ENCODE measurements at places on chromosomes 2 and 18.

DNA sequence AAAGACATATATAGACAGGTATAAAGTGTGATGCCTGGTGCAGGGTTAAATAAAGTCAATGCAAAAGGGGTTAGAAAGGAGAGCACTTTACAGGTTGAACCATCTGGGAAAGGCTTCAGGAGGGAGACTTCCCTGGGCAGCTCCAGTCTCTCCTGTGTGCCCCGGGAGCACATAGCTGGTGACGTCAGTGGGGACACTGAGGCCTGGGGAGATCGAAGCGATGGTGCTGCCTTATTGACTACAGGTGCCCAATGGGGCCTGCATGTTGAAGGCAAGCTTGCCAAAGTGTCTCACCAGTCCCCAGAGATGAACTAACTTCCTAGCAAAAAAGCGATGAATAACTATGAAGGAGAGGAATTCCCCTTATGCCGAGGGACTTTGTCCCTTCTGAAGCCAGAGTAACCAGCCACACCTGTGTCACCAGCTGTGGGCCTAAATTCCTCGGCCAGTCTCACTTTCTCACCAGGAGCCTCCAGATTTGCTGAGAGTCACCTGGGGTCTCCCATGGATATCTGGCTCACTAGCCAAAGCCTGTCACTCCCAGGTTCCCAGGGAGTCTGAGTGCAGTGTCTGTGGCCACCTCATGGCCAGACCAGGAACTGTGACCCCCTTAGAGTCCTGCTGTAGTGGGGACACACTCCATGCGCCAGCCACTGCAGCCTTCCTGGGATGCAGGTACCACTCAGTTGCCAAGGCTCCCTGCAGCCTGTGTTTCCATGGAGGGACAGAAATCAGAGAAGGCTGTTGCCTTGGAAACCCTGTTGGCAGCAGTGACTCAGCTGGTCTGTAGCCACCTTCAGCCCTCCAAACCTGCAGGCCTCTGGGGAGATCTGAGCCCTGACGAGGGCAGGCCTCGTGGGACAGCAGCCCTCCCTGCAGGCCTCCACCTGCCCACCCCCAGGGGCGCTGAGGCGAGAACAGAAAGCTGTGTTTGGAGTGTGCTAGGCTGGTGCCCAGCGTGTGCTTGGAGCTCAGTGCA lies 128.7 kb downstream of the CTIF start:
- DNase-seq = no peak

DNA sequence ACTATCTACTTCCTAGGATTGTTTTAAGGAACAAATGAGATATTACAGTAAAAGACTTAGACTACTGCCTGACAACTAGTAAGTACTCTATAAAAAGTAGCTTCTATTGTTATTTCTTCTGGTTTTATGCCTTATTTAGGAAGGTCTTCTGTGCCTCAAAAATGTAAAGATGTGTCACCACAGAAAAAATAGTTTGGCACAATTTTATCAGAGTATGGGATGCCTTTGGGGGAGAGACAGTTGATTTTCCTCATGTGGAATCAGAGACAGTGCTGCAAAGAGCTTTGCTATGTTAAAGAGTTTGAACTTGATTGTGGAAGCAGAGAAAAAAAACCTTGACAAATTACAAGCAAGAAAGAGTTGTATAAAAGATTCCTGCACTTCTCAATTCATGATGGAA lies 98.4 kb downstream of the EHBP1 start:
- no peak for DNase-seq

GRCh38 chr2:159606287-159606686 lies 10.1 kb downstream of the BAZ2B start:
- no peak for DNase-seq

- no peak for DNase-seq
Measured at GRCh38 chr2:145530653-145531052, 1010.7 kb upstream of the ZEB2 start.

- DNase-seq = no peak
Measured at GRCh38 chr18:35460736-35461161, 37.0 kb downstream of the INO80C start.

GRCh38 chr18:58254873-58255511 lies 211.0 kb downstream of the NEDD4L start:
- DNase-seq = no peak

- no peak for DNase-seq
Measured at GRCh38 chr2:65000644-65001043, 11.4 kb downstream of the SLC1A4 start.

- no peak for DNase-seq
Measured at GRCh38 chr2:230678451-230678850, 34.2 kb upstream of the CAB39 start.

DNA sequence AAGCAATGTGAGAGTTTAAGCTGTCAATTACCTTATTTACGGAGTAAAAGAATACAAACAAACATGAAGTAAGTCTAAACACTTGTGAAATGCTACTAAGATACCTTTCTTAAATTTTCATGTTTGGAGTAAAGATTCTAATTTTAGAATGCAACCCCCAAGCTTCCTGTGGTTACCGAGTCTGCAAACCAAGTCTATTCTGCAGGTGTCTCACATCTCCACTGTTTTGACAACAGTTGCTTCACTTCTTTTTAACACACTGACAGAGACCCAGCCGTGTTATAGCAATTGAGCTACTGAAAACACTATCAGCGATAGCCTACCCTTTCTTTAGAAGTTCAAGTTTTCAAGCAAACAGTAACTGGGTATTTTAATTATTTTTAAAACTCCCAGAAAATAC lies 608.3 kb downstream of the ERBB4 start:
- peak; percentile 6 for DNase-seq

DNA sequence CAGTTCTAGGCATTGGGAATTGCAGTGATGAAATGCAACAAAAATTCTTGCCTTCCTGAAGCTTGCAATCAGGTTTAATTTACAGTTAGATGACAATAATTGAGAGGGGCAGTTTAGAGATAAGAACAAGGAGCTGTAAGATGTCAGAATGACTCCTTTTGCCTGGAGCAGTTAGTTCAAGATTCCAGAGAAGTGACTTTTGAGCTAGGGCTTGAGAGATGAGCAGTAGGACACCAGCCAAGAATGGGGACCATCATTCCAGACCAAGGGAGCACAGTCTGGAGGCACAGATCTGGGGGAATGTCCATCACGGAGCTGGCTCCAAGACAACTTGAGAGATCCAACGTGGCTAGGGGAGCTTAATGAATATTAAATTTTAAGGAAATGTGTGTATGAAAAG lies 26.8 kb downstream of the CACNB4 start:
- DNase-seq = no peak

DNA sequence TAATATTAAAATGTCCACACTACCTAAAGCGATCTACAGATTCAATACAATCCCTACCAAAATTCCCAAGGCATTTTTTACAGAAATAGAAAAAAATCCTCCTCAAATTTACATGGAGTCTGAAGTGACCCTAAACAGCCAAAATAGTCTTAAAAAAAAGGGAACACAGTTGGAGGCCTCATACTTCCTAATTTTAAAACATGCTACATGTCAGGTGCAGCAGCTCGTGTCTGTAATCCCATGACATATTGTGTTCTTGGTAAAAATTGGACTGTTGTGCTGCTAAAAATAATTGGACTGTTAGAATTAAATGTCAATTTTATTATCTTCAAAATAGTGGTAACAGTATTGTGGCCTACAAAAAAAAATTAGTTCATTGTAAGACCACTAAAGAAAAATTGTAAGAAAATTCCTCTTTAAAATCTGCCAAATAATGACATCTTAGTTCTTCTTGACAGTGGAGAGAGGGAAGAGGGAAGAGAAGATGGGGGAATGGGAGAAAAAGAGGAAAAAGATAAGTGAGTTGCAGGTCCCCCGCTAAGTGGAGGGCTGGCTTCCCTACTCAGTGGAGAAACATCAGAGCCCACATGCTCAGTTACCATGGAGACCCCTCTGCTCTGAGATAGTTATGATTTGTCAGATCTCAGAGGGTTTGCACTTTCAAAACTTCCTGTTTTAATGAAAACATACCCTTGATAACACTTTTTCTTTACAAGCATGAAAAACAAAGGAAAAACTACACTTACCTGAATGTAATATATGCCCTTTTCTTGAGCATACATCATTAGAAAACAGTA lies 46.5 kb downstream of the UNC50 start:
- no peak for DNase-seq

GRCh38 chr18:58158008-58158407 lies 114.0 kb downstream of the NEDD4L start:
- no peak for DNase-seq

GRCh38 chr2:58398406-58398805 lies 157.3 kb upstream of the FANCL start:
- DNase-seq = no peak

GRCh38 chr18:79971211-79971952 lies 6.9 kb downstream of the HSBP1L1 start:
- DNase-seq = no peak

GRCh38 chr2:128615571-128615970 lies 296.9 kb upstream of the HS6ST1 start:
- no peak for DNase-seq

- DNase-seq = no peak
Measured at GRCh38 chr2:13030606-13031005, 313.9 kb downstream of the TRIB2 start.

DNA sequence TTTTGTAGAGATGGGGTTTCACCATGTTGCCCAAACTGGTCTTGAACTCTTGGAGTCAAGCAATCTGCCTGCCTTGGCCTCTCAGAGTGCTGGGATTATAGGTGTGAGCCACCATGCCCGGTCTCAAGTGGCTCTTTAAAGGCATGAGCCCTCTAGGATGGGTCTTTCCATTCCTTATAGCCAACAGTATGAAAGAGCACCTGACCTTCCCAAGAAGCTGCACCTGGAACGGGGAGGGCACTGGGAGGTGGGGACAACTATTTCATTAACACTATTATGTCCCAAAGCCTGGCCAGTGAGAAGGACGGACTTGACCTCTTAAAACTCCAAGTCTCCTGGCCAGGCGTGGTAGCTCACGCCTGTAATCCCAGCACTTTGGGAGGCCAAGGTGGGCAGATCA lies 149.7 kb downstream of the ZFP36L2 start:
- DNase-seq = no peak

DNA sequence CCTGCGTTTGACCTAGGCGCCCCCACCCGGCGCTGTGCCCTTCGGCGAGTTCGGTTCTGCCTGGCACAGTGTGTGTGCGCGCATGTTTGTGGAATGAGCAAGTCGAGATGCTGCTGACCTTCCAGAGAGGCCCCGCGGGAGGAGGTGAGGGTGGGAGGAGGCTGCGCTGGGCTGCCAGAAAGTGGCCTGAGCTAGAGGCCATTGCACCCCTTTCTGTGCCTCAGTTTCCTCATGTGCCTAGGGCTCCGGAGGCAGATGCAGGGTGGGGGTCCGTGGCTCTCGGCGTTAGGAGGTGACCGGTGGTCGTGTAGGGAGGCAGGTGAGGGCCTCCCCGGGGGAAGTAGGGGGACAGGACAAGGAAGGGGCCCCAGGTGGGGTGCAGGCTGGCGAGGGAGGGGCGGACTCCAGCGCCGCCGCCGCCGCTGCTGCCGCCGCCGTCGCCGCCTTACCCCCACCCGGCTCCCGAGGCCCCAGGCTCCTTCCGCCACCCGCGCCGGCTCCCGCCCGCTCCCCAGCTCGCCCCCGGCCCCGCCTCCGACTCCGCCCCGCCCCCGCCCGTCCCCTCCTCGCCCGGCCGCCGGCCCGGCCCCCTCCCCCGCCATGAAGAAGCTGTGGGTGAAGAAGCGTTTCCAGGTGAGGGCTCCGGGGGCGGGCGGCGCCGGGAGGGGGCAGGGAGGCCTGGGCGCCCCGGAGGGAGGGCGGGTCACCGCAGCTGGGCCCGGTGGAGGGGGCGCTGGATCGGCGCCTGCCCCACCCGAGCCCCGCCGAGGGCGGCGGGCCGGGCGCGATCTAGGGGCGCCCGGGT lies 7.0 kb downstream of the SPEG start:
- peak; percentile 77 for DNase-seq

DNA sequence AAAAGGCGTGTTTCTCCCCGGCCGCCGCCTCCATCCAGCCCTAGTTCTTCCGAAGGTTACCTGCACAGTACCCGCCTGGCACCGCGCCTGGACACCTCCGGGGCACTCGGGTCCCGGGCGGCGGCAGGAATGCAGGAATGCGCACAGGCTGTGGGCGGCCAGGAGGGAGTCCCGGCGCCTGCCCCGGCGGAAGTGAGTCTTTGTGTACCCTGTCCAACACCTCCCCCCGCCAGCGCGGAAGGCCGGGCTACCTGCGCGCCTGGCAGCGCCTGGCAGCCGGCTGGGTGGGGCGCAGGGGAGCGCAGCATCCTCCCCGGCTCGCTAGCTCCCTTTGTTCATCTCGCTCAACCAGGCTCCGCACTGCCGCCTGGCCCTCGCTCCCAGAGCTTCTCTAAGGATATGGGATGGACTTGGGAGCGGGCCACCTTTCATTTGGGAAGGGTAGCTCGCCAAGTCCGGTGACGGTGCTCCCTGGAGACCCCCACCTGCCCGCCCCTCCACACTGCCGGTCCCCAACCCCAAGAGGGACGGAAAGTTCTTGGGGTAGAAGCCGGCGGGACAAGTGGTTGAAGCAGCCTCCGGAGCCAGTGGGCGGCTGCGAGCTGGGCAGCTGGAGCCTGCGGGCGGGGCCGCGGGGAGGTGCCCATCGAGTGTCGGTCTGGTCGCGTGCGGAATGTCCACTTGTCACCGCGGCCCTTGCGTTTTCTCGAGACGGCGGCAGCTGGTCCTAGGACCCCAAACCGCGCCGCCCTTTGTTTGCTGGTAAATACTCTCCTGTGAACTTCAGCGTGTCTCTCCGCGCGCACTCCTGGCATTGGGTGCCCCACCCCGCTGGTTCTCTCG lies 1.2 kb upstream of the ST6GAL2 start:
- DNase-seq = no peak

DNA sequence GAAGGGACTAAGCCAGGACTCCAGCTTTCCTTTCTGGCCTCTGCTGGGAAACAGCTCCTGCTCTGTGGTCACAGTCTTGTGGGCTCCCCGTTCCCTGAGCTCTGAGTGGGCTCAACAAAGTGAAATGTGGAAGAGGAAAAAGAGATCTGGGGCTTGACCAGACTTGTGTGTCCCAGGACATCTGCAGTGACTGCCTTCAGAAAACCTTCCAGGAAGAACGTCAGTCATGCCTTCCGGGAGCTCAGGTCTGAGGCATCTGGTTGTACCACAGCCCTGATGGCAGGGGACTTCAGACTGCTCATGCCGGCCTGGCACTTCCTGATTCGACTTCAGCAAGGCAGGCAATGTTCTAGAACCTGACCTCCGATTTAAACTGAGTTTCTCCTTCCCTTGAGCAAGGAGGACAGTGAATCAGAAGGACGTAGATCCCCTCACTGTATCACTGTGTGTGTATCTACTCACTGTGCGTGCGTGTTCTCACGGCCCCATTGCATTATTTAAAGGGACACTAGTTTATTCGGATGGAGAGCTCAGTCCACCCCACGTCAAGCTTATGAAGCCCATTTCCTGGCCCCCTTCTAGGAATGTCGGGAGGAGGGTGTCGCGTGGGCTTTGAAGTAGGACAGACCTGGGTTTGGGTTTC lies 548 bp upstream of the FBLN7 start:
- no peak for DNase-seq

Data from HuH-7.5 (cell line).